GM12892 (cell line): ENCODE measurements at places on chromosomes 11 and 22.

GRCh38 chr22:27307545-27308247 is 493.9 kb downstream of the MN1 start:
- DNase-seq: no peak

DNA sequence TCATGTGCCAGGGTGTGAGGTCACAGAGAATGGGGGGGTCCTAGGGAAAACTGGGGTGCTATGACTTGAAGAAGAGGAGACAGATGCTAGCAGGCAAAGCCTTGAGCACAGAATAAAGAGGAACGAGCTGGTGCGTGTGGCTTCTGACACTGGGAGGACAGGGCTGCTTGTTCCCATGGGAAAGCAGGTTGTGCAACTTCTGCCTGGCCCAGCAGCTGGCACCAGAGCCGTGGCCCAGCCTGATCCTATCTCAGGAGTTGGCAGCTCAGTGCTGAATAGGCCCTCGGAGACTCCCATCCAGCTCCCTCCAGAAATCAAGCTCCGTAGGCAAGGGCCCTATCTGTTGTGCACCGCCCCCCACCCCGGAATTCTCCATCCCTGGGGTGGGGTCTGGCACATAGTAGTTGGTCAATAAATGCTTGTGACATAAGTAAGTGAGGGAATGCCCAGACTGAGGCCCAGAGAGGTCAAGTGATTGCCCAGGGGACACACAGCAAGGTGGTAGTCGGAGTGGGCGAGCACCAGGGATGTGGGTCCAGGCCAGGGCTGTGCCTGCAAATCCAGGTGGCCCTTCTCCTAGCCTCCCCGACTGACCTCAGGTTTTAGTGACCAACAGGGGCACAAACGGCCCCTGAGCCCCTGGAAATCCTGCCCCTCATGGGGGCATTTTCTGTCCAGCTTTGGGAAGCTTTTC is 19.5 kb upstream of the FADD start:
- no peak for DNase-seq

DNA sequence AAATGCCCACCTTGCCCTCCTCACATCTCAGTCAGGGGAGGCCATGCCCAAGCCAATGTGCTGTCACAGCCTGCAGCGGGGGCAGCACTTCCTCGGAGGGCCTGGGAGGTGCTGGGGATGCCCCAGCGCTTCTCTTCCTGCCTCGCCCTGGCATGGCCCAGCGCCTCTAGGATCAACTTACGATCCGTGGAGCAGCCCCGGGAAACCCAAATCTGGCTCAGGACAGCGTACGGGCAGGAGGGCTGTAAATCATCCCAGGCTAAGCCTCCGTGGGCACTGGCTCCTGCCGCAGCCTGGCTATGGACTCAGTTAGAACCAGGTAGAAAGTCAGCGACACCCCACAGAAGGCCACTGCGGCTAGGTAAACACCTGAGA is 60.9 kb upstream of the EMID1 start:
- no peak for DNase-seq

- no peak for DNase-seq
Observed at GRCh38 chr11:7677796-7678201, 4.5 kb upstream of the CYB5R2 start.

DNA sequence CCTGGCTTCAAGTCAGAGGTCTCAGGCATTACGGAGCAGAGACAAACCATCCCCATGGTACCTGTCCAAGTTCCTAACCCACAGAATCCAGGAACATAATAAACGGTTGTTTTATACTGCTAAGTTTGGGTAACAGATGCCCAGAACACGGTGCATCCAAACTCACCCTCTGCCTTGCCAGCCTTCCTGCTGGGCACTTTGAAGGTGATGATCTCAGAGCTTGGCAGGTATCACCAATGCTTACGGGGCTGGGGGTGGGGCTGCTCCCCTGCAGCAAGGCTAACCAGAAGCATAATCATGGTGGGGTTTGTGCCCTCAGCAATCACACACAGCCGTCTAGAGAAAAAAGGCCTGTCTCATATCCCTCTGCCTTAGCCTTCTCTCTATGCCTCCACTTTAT is 27.1 kb downstream of the DKK3 start:
- DNase-seq: no peak

DNA sequence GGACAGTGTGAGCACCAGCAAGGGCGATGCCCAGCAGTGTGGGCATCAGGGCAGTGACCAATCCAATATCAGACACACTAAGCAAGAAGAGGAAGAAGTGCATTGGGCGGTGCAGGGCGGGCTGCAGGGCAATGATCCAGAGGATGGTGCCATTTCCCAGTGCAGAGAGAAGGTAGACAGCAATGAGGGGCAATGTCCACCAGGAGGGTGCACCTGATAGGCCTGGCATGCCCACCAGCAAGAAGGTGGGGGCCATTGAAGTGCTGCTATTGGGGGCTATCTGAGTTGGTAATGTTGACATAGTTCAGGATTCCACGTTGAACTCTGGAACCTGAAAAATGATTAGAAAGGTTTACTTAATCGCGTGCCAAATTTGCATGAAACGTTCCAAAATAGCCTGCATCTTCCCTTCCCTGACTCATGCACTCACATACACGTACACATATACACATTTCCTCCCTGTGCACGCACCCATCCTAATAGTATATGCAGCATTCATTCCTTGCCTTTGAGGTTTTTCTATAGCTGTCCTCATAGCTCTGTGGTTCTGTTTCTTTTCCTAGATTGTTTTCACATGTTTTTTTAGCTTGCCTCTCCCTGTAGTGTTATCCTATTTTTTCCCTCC is at the start of gene OR51S1:
TSS of gene OR51S1 (minus strand) at position 301 of the 625 bp plus-strand sequence. CDS start at position 301, 0 bp downstream.
- no peak for DNase-seq

DNA sequence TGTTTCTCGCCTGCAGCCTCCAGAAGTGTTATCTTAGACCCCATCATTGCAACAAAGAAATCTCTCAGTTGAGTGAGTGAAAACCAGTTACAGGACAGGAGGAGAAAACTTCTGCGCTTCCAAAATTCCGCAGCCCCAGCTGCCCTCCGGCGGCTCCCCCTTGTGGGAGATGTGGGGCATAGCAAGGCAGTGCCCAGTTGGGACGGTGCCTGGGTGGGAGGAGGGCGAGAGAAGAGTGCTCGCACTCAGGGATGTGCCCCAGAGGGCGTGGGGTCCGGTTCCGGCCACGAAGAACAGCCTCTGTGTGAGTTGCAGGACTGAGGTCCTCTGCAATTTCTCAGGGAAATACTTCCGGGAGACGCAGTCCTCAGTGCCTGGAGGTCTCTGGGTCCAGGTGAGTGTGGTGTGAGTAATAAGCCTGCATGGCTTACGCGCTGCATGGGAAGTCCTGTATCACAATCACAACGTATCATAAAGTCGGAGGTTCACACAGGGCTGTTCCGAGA is 87.0 kb upstream of the BLID start:
- peak; percentile 37 for DNase-seq

DNA sequence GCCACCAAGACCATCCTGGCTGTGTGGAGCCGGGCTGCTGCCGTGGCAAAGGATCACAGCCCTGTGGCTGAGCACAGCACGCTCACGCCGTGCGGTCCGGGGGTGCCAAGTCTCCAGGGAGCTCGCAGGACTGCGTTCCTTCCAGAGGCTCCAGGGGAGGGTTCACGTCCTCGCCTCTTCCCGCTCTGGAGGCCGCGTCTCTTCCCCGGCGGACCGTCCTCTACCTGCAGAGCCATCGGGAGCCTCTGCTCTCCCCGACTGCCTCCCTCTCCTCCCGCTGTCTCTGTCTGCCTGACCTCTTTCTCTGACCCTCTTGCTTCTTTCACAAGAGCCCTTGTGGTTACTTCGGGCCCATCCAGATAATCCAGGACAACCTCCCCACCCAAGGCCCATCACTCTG is 11.4 kb upstream of the MUC5AC start:
- DNase-seq: no peak

GRCh38 chr11:119369132-119369925 is 12.2 kb downstream of the USP2 start:
- DNase-seq: no peak

- no peak for DNase-seq
Observed at GRCh38 chr22:49170053-49170452, 657.6 kb downstream of the BRD1 start.

GRCh38 chr11:46112961-46113607 is 8.2 kb downstream of the PHF21A start:
- no peak for DNase-seq

- no peak for DNase-seq
Observed at GRCh38 chr22:42368379-42369249, 63.6 kb downstream of the NFAM1 start.

GRCh38 chr11:72787216-72788104 is 6.4 kb downstream of the STARD10 start:
- peak; percentile 74 for DNase-seq

GRCh38 chr22:36948273-36949225 is 35.1 kb downstream of the CSF2RB start:
- no peak for DNase-seq

DNA sequence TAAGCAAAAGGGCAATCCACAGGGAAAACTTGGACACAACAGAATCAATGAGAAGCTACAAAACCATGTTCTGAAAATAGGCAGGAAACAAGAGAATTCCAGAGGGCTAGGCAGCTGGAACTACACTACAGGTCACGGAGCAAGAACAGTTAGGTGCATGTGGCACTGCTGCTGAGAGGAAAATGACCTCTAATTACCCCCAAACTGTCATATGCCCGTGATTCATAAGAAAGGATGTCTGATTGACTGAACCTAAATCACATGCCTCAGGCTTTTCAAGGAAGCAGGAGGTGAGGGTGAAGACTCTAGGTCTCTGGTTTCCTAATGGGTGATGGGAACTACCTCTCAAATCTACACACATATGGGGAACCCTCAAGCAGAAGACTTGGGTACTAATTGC is 17.9 kb upstream of the RRAS2 start:
- DNase-seq: no peak

DNA sequence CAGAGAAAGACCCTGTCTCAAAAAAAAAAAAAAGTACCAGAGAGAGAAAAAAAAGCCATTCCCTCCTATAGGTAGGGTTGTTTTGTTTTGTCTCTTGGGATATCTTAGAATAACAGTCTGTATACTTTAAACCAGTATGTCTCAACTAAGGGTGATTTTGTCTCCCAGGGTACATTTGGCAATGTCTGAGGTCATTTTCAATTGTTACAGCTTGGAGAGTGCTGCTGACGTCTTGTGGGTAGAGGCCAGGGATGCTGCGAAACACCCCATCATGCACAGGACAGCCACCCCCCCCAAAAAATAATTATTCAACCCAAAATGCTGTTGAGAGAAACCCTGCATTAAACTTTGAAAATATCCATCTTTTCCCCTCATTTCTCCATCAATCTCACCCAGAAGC is 56.1 kb upstream of the CRTAM start:
- no peak for DNase-seq

DNA sequence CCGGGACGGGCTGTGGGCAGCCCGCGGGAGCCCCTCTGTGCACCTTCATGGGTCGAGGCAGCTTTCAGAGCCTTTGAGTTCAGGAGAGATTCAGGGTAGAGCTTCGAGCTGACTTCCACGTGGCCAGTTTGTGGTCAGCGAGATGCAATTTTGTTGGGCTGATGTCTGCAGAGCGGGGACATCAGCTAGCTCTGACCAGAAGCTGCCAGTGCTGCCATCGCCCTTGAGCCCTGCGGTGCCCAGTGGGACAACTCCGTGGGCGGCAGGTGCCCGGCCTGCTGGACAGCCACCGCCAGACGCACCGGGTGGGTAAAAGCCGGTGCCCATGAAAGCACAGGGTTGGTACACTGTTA is 719 bp downstream of the TALDO1 start:
- DNase-seq: no peak

DNA sequence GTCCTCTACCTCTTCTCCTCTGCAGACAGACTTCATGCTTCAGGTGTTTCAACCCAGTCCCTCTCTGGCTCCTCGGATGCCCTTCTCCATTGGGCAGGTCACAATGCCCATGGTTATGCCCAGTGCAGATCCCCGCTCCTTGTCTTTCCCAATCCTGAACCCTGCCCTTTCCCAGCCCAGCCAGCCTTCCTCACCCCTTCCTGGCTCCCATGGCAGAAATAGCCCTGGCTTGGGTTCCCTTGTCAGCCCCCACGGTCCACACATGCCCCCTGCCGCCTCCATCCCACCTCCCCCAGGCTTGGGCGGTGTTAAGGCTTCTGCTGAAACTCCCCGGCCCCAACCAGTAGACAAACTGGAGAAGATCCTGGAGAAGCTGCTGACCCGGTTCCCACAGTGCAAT is 9.3 kb upstream of the BACE1-AS start:
- no peak for DNase-seq

GRCh38 chr11:65445101-65445603 is 22.6 kb downstream of the NEAT1 start:
- no peak for DNase-seq

DNA sequence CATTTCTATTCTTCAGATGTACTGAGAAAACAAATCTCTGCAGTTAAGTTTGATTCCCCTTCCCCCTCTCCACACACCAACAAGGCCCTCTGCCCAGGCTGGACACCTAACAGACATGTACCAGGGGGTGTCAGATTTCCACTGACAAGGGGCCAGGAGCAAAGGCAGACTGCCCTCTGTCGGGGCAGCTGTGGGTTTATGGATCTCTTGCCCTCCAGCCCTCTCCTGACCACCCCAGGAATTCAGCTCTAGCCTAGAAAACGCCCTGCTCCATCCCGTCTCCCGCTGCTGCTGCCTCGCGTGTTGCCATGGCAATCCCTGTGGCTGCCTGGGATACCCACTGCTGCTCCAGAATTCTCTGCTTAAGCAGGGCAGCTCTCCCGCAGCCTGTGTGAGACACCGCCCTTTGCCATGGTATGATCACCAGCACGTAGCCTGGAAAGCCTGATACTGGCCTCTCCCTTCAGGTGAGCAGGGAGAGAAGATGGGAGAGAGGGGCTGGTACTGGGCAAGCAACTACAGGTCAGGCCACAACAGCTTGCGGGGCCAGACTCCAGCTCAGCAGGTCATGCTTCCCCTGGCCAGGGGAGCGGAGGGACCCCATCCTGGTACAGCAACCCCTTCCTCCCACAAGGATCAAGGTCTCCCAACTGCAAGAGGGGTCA is 41.6 kb downstream of the BUD13 start:
- DNase-seq: no peak

DNA sequence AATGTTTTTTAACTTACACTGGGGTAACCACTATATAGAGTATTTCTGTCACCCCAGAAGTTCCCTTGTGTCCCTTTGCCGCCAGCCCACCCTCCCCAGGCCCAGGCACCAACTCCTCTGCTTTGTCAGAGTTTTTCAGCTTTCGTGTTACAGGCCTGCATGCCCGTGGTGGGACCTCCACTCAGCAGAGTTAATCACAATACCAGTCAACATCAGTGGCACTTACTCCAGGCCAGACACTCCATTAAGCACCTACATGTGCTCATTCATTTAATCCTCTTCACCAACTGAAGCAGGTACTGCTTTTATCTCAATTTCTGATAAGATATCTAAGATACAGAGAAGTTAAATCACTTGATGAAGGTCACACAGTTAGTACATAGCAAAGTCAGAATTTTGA is 63.3 kb downstream of the LIF start:
- DNase-seq: no peak

DNA sequence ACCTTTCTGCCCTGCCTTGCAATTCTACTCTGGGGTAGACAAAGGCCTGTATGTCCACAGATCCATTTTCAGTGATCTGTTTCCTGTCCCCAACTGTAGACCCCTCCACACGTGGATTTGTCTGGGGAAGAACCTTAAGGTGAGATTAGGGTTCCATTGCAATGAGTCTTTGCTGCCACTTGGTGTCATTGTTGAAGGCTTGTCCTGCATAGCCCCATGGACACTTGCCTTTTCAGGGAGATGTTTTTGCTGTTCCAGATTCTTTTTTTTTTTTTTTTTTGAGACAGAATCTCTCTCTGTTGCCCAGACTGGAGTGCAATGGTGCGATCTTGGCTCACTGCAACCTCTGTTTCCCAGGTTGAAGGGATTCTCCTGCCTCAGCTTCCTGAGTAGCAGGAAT is 21.8 kb downstream of the SERPING1 start:
- DNase-seq: no peak
